ENCODE measurements at places on chromosomes 16 and 17.
A peak's percentile ranks its signal among the peaks of the same experiment; 100 is the strongest.

DNA sequence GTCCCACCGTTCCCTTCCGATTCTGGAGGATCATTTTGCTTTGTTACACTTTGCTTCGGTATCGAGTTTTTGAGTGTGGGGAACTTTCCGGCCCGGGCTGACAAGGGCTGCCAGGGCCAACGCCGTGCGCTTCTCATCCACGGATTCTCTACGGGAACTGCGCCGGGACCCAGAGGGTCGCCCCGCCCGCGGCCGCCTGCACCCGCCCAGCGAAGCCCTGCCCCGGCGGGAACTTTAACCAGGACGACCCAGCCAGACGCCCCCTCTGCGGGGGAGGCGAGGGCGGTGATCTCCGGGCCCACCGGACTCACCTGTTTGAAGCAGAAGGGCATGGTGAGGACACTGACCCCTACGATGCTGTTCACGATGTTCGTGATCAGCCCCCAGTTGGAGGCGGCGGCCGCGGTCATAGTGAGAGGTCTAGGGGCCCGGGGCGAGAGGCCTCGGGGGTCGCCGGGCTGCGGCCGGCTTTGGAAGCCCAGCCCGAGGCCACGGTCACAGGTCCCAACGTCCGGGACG lies 536 bp downstream of the SLC38A10 start:
- DNase-seq, result no peak

- DNase-seq, result no peak
These were observed 2.7 kb upstream of the CDK5R1 start for GRCh38 chr17:32484041-32484461.

DNA sequence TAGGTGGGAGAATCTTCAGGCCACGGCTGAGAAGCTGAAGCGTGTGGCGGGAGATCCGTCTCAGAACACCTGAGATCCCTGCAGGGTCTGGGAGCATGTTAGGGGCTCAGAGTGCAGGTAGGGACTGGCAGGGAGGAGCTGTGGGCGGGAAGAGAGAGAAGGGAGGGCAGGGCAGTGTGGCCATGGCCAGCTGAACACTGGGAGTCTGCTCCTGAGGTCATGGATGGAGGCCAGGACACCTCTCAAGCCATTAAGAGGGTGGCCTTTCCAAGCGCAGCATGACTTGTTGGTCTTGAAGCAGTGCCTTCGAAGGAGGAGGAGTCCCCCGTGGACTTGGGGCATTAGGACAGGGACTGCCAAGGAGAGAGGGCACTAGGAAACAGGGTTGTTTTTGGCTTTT lies 23.7 kb downstream of the NAA60 start:
- DNase-seq, result no peak

DNA sequence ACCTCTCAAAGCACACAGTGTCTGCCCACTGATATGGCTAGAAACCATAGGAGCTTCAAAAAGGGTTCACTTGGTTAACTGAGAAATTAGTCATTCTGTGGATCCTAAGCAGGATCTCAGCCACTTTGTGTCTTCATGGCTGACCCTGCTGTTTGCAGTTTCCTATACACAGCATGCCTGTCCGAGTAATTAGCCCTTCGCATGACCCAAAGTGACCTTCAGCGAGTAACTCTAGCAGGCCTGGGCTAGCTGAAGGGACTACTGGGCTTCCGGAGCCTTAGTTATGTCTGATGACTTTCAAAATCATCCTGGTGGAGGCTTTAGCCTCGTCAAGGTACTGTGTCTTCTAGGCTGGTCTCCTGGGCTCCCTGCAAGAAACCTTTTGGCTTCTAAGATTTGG lies 28.9 kb upstream of the FBXW10B start:
- DNase-seq, result no peak

- DNase-seq, result no peak
These were observed 9.1 kb downstream of the MYH11 start for GRCh38 chr16:15847611-15848175.

DNA sequence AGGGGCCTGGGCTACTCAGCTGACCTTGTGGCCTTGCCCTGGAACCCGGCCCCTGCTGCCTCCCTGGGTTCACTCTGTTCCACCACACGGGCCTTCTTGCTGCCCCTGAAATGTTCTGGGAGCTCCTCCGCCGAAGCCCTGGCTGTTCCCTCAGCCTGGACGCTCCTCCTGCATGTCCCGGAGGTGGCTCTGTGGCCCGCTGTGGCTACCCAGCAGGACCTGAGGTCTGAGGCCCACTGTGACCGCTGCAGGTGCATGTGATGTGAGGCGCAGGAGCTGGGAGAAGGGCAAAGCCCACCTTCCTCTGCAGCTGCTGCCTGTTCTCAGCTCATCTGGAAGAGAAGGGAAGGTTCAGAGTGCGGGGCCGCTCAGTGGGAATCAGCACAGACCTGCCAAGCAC lies 38.9 kb upstream of the ACSF3 start:
- DNase-seq, result no peak

- DNase-seq, result no peak
These were observed 8.6 kb upstream of the NFATC3 start for GRCh38 chr16:68076560-68076959.

GRCh38 chr16:27645396-27645795 lies 95.5 kb downstream of the KATNIP start:
- no peak for DNase-seq

DNA sequence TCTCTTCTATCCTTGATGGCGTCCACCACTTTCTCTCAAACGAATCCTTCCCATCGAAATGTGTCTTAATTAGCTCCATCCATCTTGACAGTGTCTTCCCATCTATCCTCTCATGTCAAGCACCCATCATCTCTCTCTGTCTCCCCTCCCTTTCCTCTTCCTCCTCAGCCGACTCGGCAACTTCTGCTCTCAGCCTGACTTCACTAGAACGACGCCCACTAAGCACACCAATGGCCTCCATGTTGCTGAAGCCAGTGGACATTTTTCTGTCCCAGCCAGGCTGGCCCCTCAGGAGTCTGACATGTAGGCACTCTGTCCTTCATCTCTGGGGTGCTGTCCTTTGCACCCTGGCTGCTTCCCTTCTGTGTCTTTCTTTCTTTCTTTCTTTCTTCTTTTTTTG lies 2.5 kb upstream of the SPATA20 start:
- no peak for DNase-seq

- peak; percentile 91 for DNase-seq
These were observed 111.2 kb downstream of the ARHGAP44 start for GRCh38 chr17:12900474-12900873.

DNA sequence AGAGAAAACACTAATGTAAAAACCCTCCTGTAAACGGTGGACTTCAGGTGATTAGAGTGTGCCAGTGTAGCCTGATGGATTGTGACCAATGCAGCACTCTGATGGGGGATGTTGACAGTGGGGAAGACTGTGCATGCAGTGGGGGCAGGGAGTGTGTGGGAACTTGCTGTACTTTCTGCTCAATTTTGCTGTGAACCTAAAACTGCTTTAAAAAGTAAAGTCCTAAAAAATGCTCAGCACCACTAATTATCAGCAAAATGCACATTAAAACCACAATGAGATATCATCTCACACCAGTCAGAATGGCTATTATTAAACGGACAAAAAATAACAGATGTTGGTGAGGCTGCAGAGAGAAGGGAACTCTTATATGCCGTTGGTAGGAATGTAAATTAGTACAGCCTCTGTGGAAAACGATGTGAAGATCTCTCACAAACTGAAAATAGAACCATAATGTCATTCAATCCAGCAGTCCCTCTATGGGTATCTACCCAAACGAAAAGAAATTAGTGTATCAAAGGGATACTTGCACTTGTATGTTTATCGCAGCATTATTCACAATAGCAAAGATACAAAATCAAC lies 9.7 kb upstream of the ULK2 start:
- DNase-seq, result no peak

DNA sequence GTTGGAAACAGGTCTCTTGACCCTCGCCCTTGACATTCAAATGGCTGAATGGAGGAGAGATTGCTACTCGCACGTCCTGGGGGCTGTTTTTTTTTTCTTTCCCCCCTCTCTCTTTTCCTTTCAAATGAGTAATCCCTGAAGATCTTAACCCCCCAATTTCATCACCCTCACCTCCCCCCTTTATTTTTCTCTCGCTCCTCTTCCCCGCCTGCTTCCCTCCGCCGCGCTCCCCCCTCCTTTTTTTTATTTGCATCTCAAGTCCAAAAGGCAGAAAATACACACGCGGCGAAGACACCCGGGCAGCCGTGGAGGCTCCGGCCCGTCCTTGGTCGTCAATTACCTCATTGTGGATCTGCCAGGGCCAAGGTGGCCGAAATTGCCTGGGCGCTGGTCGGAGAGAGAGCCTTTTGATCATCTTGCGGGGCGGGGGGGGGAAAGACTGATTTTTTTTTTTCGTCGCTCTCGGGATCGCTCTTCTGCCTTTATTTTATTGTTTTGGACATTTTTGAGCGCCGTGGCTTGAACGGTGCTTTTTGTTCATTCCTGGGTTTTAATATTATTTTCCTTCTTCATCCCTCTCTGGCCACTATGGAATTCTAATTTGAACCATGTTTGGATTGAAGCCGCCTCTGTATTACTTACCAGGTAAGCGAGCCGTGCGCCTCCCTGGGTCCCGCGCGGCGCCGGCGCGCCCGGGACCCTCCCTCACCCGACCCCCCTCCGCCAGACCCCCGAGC lies 57.2 kb upstream of the GSE1 start:
- no peak for DNase-seq

DNA sequence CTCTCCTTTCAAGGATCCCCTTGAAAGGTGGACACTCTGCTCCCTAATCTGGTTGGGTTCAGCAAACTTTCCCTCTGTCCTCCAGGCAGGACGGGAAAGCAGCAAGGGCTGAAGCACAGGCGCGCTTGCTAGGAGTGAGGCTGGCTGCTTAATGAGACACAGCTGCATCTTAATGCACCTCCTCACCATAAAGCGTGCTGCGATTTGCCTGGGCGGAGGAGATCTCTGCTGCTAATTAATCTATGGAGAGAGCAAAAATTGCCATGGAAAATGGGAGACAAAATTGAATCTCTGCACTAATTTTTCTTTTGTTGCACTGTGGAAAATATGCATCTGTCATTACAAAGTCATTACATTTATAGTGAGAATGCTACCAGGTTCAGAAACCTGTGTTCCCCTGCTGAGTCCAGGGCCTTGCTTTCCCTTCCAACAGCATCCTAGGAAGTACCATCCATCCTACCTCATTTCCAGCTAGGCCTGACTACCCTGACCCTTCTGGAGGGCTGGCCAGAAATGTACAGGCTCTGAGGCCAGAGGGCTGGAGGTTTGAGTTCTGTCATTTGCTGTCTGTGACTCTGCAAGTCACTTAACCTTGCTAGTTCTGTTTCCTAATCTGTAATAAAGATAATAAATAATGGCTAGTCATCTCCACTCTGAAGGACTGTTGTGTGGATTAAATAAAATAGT lies 43.5 kb upstream of the BCAR1 start:
- DNase-seq, result no peak

- no peak for DNase-seq
These were observed 58.7 kb upstream of the DLX4 start for GRCh38 chr17:49910094-49910857.

DNA sequence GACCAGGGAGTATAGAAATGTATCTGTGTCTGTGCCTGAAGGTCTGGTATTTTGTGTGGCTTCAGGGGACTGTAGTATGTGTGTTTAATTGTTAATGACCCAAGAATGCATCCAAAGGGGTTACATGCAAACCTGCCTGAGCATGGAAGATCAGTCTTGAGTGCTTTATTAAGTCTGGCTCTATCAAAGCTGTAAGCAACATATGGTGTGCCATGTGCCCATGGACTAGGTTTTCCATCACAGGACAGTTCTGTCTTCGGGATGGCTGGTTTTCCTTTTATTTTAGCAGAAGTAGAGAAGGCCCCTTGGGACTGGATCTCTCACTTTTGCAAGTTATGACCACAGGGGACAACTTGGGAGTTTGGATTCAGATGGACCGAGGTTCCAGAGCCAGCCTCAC lies 18.2 kb downstream of the RBFOX1 start:
- no peak for DNase-seq

- DNase-seq, result no peak
These were observed at the start of gene ACSF2 for GRCh38 chr17:50425682-50426471. Gene ACSF2, plus strand, starts transcription at chr17:50426218. Its CDS starts 44 bp downstream, at chr17:50426262.

DNA sequence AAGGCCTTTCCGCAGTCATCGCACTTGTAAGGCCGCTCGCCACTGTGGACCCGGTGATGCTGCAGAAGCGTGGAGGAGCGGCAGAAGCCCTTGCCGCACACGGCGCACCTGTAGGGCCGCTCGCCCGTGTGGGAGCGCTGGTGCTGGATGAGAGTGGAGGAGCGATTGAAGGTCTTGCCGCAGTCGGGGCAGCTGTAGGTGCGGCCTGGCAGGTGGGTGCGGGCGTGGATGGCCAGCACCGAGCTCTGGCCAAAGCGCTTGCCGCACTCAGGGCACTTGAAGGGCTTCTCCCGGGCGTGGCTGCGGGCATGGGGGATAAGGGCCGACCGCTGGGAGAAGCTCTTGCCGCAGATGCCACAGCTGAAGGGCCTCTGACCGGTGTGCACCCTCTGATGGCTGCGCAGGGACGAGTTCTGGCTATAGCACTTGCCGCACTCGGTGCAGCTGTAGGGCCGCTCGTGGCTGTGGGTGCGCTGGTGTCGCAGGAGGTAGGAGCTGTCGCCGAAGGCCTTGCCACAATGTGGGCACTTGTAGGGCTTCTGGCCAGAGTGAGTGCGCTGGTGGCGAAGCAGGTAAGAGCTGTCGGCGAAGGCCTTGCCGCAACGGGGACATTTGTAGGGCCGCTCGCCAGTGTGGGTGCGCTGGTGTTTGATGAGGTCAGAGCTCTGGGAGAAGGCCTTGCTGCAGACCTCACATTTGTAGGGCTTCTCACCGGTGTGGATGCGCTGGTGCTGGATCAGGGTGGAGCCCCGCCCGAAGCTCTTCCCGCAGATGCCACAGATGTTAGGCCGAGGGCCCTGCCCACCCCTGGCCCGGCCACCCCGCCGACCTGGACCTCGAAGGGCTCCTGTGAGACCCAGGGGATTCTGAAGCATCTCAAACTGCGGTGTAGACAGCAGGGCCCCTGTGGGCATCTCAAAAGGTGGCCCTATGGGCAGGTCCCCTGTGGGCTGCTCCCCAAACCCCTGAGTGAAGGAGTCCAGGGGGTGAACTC lies 1.5 kb downstream of the ZNF768 start:
- no peak for DNase-seq

DNA sequence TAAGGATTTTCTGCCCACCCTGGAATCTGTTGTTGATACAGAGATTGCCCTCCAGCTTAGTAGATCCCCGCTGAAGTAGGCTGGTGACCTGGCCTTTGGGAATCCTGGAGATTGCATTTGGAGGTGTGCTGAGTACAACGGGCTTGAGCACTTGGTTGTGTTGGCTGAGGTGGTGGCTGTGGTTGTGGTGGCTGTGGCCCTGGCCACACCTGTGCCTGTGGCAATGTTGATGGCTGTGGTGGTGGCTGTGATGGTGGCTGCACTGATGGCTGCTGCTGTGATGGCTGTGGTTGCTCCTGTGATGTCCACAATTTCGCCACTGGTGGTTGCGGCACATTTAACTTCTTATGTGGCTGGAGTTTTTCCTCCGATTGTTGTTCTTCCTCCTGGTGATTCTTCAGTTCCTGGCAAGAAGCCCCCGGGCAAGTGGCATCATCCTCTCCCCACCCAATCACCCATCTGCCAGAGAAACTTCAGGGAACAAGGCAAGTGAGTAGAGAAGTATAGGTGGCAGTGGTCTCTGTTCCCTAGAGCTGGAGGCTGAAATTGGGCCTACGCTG lies 4.2 kb downstream of the CCDC200 start:
- no peak for DNase-seq

All from LNCaP clone FGC (cell line).